A549 treated with AZD2906 at 1 μM for 4 hours (cell line): ENCODE measurements at places on chromosomes 6 and 20. TPM values are rescaled to one million over a fixed set of nuclear protein-coding genes. Genes with fewer than 3 reads are reported as not detected.

Gene CAGE1
- total RNA-seq, result 0.02 to 0.03 TPM in 2 of 5 replicates, not detected in the others

Gene MCHR2
- not detected in 5 replicates for total RNA-seq

Gene AGPAT4
- total RNA-seq, result 3.4 to 5.8 TPM (median 5.2 TPM) in 5 replicates

Gene CEP162
- 1.5 to 1.9 TPM (median 1.7 TPM) in 5 replicates for total RNA-seq

Gene ROS1
- total RNA-seq, result 0.21 to 0.29 TPM (median 0.22 TPM) in 5 replicates

Gene ANGPT4
- 0.02 to 0.04 TPM (median 0.03 TPM) in 4 of 5 replicates, not detected in the other for total RNA-seq

Gene GRM1
- 0.01 to 0.03 TPM (median 0.01 TPM) in 5 replicates for total RNA-seq

Gene PACRG
- total RNA-seq, result 0.06 to 0.18 TPM in 2 of 5 replicates, not detected in the others

Gene PNPLA1
- not detected in 5 replicates for total RNA-seq

Gene LINC00237
- not detected in 5 replicates for total RNA-seq

Gene LY86
- not detected in 5 replicates for total RNA-seq

Gene DACT2
- total RNA-seq, result 0.02 to 0.12 TPM (median 0.07 TPM) in 5 replicates

Gene MBOAT1
- total RNA-seq, result 2.0 to 2.8 TPM (median 2.1 TPM) in 5 replicates

Gene VNN1
- 0.02 to 0.08 TPM (median 0.07 TPM) in 5 replicates for total RNA-seq

Gene XKR7
- 0.01 TPM in 3 of 5 replicates, not detected in the others for total RNA-seq

Gene HLA-DPB1
- not detected in 5 replicates for total RNA-seq

Gene CPXM1
- total RNA-seq, result 0.03 TPM in 1 of 5 replicates, not detected in the others

Gene WASF1
- total RNA-seq, result 9.1 to 12.1 TPM (median 11.6 TPM) in 5 replicates

Gene GPX5
- not detected in 5 replicates for total RNA-seq

Gene CST2
- 0.84 to 1.6 TPM (median 1.4 TPM) in 5 replicates for total RNA-seq

Gene ECT2L
- total RNA-seq, result not detected in 5 replicates

Gene C6orf141
- total RNA-seq, result 7.0 to 8.7 TPM (median 8.7 TPM) in 5 replicates

Gene SLC35D3
- 0.05 to 0.09 TPM (median 0.09 TPM) in 4 of 5 replicates, not detected in the other for total RNA-seq

Gene LY6G6F
- not detected in 5 replicates for total RNA-seq

Gene MAPK13
- 0.43 to 0.98 TPM (median 0.48 TPM) in 5 replicates for total RNA-seq

Gene DPPA5
- total RNA-seq, result not detected in 5 replicates

Gene MMP24
- total RNA-seq, result 26.7 to 31.9 TPM (median 30.4 TPM) in 5 replicates

Gene EYS
- 0.02 to 0.11 TPM (median 0.10 TPM) in 4 of 5 replicates, not detected in the other for total RNA-seq

Gene SIRPA
- 19.4 to 23.0 TPM (median 22.5 TPM) in 5 replicates for total RNA-seq

Gene MPC1
- 4.2 to 5.9 TPM (median 4.7 TPM) in 5 replicates for total RNA-seq

Gene CABLES2
- total RNA-seq, result 5.0 to 6.1 TPM (median 5.6 TPM) in 5 replicates

Gene OR2J3
- not detected in 5 replicates for total RNA-seq

Gene ARMH2
- not detected in 5 replicates for total RNA-seq

Gene GINM1
- total RNA-seq, result 22.3 to 32.1 TPM (median 25.0 TPM) in 5 replicates

Gene PACSIN1
- total RNA-seq, result 0.03 to 0.34 TPM (median 0.07 TPM) in 5 replicates

Gene SOX18
- total RNA-seq, result 1.6 to 2.9 TPM (median 2.6 TPM) in 5 replicates

Gene AGER
- total RNA-seq, result 1.1 to 2.0 TPM (median 1.7 TPM) in 5 replicates

Gene BPIFB1
- 0.03 to 0.15 TPM (median 0.07 TPM) in 5 replicates for total RNA-seq

Gene HLA-DOA
- 0.05 TPM in 1 of 5 replicates, not detected in the others for total RNA-seq

Gene L3MBTL3
- total RNA-seq, result 2.1 to 3.1 TPM (median 3.0 TPM) in 5 replicates

Gene OXT
- total RNA-seq, result not detected in 5 replicates

Gene FAXC
- 5.9 to 7.8 TPM (median 6.1 TPM) in 5 replicates for total RNA-seq

Gene RAET1L
- 0.34 to 0.50 TPM (median 0.39 TPM) in 5 replicates for total RNA-seq

Gene BTBD3
- 15.0 to 16.9 TPM (median 15.9 TPM) in 5 replicates for total RNA-seq

Gene MAS1
- 0.01 TPM in 1 of 5 replicates, not detected in the others for total RNA-seq

Gene BACH2
- total RNA-seq, result 0.51 to 1.2 TPM (median 1.1 TPM) in 5 replicates

Gene PROKR2
- total RNA-seq, result not detected in 5 replicates

Gene TRIM40
- not detected in 5 replicates for total RNA-seq
